SJSA1 (cell line): ENCODE measurements at places on chromosomes 1 and 21. TPM values are rescaled to one million over a fixed set of nuclear protein-coding genes. Genes with fewer than 3 reads are reported as not detected.

- no peak for DNase-seq
Measured at GRCh38 chr1:77929806-77930205, 41.4 kb downstream of the NEXN start.

GRCh38 chr1:202569393-202570322 lies 140.6 kb downstream of the SYT2 start:
- no peak for DNase-seq

- no peak for DNase-seq
Measured at GRCh38 chr1:224922404-224923164, 6.9 kb upstream of the DNAH14 start.

DNA sequence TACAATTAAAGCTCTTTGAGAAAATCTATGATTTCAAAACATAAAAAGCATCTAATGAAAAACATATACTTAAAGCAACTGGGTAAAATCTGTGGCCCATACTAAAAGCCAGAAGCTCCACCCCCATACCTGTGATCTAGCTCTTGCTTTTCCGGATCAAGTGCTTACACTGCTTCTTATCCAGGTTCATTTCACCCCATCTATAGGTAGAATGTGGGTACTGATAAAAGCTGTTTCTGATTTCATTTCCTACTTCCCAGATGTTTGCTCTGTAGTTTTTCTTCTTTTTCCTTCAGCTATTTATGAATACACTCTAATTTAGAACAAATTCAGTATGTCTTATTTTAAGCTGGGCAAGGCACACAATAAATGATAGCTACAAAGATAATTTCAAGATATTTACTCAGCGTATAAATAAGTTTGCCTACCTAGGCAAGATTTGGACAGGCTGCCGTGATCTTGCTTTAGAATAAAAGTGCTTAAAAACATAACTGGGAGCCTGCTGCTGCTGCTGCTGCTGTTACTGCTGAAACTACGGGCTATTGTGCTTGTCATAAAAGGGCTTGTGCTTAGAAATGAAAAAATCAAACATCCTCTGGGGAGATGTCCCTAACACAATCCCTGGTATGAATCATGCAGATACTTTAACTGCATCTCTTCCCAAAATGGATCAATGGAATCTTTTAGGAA lies 2.1 kb downstream of the SIPA1L2 start:
- DNase-seq = peak; percentile 10

DNA sequence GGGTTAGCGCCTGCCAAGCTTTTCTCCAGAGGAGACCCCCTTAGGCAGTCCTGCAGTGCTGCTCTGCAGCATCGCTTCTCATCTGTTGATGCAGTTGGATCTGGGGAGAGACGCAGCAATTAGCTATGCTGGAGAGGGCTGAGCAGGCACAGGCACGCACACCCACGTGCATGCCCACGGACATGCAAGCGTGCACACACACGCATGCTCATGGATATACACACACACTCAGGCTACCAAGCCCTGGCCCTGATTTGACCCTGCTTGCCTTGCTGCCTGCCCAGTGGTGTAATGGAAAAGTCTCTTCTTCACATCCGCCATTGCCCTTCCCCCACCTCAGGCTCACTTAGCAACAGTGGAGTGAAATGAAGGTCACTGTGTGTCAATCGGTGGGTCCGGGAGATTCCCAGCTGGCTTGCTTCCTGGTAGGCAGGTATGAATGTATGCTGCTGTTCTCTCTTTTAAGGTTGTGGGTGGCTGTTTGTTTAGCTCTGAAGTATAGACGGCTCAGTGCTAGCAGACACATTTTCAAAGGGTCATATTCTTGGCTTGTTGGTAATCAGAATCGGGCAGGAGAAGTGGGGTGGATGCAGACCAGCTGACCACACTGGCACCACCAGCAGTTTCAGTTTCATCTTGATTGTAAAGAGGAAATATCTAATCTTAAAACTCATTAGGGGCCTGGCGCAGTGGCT lies 9.5 kb downstream of the ATP1B1 start:
- peak; percentile 39 for DNase-seq

- peak; percentile 85 for DNase-seq
Measured at GRCh38 chr1:229596925-229597699, 28.8 kb downstream of the TAF5L start.

GRCh38 chr1:195241066-195241465 lies 1367.2 kb downstream of the KCNT2 start:
- DNase-seq = no peak

GRCh38 chr1:157183870-157184269 lies 45.7 kb upstream of the ETV3 start:
- DNase-seq = no peak

GRCh38 chr1:232221802-232222499 lies 408.0 kb downstream of the SIPA1L2 start:
- no peak for DNase-seq

DNA sequence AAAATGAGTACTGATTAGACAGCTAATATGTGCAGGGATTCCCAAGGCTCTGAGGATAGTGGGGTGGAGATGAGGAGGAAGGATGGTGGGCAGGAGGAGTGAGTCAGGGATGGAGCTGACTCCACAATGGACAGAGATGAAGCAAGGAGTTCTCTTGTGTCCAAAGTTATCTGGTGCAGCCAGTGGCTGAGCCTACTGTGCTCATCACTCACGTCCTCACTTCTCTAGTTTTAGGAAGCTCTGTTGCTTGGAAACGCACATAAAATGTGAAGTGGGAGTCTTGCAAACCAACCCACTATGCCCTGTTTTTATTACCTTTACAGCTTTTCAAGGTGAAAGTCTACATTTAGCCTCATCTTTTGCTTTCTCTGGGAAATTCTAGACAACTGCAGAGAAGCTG lies 36.5 kb upstream of the SAMD13 start:
- DNase-seq = no peak

DNA sequence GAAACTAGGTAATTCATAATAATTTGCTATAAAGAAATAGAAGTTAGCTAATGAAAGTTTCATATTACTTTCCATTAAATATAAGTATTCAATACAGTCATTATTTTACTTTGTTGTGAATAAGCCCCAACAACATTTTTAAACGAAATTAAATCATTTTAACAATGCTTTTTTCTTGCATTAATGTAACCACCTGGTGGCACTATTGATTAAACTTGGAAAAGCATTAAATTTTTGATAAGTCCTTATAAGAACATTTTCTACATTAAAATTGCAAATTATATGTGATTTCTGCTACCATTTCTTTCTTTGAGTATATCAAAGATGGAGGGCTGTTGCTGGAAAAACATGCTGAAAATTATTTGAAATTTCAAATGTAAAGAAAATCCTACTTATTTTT lies 918.8 kb upstream of the TMPRSS15 start:
- no peak for DNase-seq

DNA sequence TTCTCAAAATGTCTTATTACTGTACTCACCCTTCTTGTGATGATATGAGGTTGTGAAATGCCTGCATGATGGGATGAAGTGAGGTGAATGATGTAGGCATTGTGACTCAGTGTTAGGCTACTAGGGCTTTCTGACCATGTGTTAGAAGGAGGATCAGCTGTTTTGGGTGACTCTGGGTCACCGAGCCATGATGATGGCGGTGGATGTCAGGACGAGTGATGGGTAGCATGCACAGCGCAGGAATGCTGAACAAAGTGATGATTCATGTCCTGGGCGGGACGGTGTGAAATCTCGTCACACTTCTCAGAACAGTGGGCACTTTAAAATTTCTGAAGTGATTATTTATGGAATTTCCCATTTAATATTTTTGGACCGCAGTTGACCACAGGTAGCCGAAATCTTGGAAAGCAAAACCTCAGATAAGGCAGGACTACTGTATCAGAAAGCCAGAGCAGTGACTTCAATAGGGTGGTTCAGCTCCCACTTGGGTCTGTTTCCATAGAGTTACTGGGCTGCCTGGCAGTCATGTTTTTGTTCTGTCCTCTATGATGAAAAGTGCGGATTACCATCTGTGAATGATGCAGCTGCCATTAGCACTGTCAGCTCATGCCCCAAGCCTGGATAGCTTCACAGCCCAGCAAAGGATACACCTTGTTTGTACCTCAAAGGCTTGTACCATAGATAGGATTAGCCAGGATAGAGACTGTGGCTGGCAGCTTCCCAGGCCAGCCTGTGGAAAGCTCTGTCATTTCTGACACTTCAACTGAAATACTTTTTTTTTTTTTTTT lies 26.6 kb downstream of the IL6R start:
- DNase-seq = peak; percentile 82

DNA sequence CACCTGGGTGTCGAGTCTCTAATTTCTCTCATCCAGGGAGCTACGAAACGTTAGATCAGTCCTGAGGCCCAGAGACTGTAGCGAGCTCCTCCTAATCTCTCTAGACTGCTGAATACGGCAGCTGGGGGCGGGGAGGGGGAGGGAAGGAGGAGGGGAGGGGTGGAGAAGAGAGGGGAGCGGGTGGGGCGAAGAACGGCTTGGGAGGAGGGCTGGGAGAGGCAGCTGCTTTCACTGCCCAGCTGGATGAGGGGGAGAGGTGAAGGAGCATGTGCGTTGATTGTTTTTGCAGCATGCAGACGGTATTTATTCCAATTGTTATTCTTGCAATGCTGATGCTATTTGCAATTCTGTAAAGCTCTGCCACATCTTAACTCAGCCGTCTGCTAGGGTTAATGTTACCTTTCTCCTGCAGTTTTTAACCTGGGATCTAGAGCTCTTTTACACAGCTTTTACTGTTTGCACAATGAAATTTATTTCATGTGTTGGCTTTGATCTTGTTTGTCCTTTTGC lies 790 bp downstream of the DNAJC6 start:
- DNase-seq = no peak

DNA sequence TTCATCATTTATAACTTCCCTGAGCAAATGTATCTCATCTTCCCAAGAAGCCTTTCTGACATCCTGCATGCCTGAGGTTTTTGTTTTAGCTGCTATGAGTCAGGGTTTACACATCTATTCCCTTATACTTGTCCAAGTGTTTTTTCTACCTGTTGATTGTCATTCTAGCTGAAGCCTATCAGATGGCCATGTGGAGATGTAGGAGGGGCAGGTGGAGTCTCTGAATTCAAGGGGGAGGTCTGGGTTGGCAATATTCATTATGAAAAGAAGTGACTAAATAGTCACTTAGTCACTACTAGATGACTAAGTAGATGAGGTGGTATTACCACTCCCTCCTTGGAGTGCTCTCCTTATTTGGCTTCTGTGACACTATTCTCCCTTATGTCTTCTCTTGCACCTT lies 52.4 kb downstream of the XCL1 start:
- no peak for DNase-seq

DNA sequence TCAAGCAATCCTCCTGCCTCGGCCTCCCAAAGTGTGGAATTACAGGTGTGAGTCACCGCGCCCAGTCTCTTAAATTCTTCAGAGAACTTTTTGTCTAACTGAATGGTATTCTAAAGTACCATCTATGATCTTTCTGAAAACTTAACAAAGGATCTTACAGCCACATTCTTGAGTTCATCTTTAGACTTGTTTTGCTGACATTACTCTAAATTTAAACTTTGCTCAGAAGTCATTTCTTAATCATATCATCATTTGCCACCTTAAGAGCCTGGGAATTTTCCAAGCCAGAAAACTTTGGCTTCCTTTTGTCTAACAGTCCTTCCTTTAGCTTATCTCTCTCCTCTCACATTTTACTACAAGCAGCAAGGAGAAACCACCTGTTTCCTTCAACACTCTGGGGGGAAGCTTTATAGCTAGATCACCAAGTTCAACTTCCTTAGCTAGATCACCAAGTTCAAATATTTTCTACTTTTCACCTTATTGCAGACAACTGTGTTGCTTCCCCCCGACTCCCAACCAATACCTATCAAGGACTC lies 5.4 kb upstream of the ZBTB8A start:
- no peak for DNase-seq

GRCh38 chr1:244980605-244981004 lies 116.3 kb upstream of the HNRNPU start:
- DNase-seq = no peak

GRCh38 chr1:65359888-65360287 lies 50.5 kb downstream of the DNAJC6 start:
- no peak for DNase-seq

DNA sequence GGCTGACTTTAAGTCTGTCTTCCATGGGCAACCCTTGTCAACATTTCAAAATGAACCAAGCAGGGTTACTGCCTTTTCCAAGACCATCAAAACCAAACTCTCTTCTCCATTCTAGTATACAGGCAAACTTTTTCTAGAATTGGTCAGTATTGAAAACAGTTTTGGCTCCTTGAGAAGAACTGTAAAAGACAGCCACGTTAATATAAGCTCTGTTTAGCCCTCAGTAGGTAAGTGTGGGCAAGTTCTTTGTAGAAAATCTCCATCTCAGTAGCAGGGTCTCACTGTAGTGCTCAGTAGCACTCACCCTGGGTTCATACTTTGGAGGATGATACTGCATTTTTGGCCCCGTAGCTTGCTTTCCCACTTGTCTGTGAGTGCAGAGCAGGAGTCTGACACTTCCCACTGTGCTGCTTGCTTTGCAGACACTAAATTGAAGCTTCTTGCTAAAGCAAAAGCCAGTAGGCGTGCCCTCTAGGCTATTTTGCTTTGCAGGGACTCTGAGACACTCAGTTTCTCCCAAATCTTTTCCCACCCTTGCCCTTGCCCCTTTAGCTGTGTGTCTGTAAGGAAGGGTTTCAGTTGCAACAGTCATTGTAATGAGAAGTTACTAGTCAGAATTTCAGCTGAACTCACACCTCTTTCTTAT lies 34.3 kb upstream of the CACYBP start:
- no peak for DNase-seq

GRCh38 chr1:220819467-220820026 lies 32.8 kb downstream of the MTARC1 start:
- no peak for DNase-seq

DNA sequence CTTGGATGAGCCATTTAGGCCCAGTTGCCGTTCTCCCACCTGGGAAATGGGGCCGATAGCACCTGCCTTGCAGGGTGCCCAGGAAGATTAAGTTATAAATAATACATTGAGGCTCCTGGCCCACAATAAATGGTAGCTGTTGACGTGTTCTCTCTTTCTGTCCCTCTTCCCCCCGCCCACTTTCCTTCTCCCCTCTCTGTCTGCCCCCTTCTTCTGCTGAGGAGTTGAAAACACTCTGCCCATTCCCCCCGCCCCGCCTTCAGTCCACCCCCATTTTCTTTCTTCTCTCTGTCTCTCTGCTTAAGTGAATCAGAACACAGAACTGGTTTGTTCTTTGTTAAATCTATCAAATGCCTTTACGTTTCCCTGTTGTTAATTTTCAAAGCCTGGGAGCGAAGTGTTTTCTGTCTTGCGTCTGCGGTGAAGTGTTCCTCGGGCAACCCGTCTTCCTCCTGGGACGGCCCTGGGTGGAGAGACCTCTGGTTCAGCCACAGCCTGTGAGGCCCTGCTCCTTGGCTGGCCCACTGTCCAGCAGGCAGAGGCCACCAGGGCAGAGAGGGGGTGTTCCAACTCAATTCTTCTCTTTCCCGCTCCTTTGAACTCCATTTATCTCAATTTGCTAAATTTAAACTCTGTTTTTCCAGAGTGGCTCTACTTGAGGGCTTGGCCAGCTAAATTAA lies 29.3 kb upstream of the SELENON start:
- DNase-seq = no peak

SYT11 gene
- total RNA-seq = 6.3 and 6.9 TPM in 2 replicates

TRIM67 gene
- 0.47 and 0.61 TPM in 2 replicates for total RNA-seq

PPM1J gene
- total RNA-seq = not detected in 2 replicates

CD1E gene
- not detected in 2 replicates for total RNA-seq

C8A gene
- total RNA-seq = not detected in 2 replicates

MPZ gene
- not detected in 2 replicates for total RNA-seq
